IgD-negative memory B cell (primary cell): ENCODE measurements at places on chromosomes 11 and 22. TPM values are rescaled to one million over a fixed set of nuclear protein-coding genes. Genes with fewer than 3 reads are reported as not detected.

Gene OR4D5
- not detected for polyA plus RNA-seq

Gene MMP8
- polyA plus RNA-seq: not detected

Gene MMP20
- not detected for polyA plus RNA-seq

Gene PANX3
- polyA plus RNA-seq: not detected

Gene CREB3L1
- polyA plus RNA-seq: not detected

Gene TTLL1
- 3.7 TPM for polyA plus RNA-seq

Gene CLMP
- polyA plus RNA-seq: 0.31 TPM

Gene DBX1
- not detected for polyA plus RNA-seq

Gene RTL10
- 7.3 TPM for polyA plus RNA-seq

Gene KCNA4
- polyA plus RNA-seq: not detected

Gene CD3G
- 12.9 TPM for polyA plus RNA-seq

Gene CCDC89
- not detected for polyA plus RNA-seq

Gene CD3E
- 31.4 TPM for polyA plus RNA-seq

Gene NELL1
- not detected for polyA plus RNA-seq

Gene SF1
- polyA plus RNA-seq: 170 TPM

Gene DMC1
- not detected for polyA plus RNA-seq

Gene SCT
- not detected for polyA plus RNA-seq

Gene IGF2
- not detected for polyA plus RNA-seq

Gene OR5P2
- not detected for polyA plus RNA-seq

Gene CHRM1
- polyA plus RNA-seq: not detected

Gene APLNR
- polyA plus RNA-seq: not detected

Gene JHY
- 4.3 TPM for polyA plus RNA-seq

Gene MUC5AC
- not detected for polyA plus RNA-seq

Gene WNT7B
- not detected for polyA plus RNA-seq

Gene ZW10
- polyA plus RNA-seq: 14.1 TPM

Gene C11orf21
- polyA plus RNA-seq: 6.2 TPM

Gene TRIM48
- polyA plus RNA-seq: not detected

Gene OR8D1
- polyA plus RNA-seq: not detected

Gene PHETA2
- polyA plus RNA-seq: 1.6 TPM

Gene HORMAD2
- not detected for polyA plus RNA-seq

Gene KCTD14
- polyA plus RNA-seq: 0.30 TPM

Gene MEI1
- 105 TPM for polyA plus RNA-seq
